HL-60 (cell line): ENCODE measurements at places on chromosomes 7 and 10.

GRCh38 chr7:30548845-30549244 lies 44.2 kb upstream of the GGCT start:
- peak; percentile 35 for DNase-seq

GRCh38 chr7:12771378-12771877 lies 84.0 kb downstream of the ARL4A start:
- DNase-seq = no peak

- no peak for DNase-seq
These were observed 326.3 kb downstream of the CCSER2 start for GRCh38 chr10:84654671-84655070.

DNA sequence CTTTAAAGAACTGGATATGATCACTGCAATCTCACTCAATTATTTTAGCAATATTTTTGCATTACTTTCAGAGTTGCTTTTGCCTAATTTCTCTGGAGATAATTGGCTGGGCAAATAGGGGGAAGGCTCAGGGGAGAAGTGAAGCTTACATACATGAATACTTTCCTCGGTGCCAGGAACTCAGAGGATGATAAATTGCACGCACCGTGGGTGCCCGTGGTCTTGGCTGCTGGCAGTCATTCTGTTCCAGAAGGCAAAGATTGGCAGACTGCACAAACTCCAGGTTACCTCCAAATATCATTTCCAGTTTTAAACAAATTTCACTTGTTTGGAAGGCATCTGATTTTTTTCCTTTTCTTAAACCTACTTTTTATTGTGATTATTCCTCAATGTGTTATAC lies 197.8 kb upstream of the TMEM72 start:
- no peak for DNase-seq

GRCh38 chr10:72321248-72322029 lies 33.3 kb downstream of the DNAJB12 start:
- no peak for DNase-seq

DNA sequence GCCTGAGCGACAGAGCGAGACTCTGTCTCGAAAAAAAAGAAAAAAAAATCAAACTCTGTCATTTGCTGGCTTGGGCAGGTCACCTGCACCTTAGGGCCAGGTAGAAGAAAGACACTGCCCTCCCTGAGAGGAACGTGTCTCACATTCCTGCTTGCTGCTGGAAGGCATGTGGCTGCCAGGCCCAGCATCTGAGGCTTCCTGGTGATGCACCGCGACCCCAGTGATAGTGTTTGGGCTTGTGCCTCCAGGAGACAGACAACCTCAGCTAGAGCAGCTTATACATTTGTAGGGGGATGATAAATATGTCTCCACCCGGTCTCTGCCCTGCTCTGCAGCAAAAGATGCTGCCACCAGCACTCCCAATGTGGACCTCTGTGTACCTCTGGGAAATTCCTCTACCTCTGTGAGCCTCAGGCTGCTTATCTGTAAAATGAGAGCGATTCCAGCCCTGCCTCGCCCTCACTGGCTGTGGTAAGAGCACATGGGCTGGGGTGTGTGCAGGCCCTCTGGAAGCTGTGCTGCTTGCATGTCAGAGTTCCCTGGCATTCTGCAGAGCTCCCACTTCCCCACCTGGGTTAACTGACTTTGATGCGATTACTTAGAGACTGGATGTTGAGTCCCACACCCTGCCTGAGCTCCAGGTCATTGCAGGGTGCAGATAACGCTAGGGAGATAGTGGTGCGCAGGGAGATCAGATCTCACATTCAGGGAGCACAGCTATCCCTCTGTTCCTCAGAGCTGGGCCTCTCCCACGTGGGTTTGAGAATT lies 19.9 kb downstream of the SLC29A3 start:
- DNase-seq = no peak

DNA sequence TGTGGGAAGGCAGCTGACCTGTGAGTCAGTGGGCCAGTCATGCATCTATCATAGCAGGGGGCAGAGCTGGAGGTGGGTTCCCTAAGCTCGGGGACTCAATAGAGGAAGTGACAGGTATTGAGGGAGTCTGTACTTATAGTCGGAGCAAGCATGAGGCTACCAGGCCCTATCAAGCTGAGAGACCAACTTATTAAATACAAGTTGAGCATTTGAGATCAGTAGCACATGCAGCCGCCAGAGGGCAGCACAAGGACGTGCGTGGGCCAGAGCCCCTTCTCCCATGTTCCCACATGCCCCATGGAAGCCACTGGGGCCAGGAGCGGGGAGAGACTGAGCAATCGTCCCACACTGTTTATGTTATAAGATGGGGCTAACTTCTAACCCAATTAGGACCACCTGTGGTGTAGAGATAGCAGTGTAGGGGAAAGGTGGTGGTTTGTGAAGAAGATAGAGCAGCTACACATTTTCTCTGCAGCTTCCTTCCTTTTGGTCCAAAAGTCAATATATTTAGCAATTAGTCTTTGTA lies 13.0 kb upstream of the STK31 start:
- peak; percentile 11 for DNase-seq

DNA sequence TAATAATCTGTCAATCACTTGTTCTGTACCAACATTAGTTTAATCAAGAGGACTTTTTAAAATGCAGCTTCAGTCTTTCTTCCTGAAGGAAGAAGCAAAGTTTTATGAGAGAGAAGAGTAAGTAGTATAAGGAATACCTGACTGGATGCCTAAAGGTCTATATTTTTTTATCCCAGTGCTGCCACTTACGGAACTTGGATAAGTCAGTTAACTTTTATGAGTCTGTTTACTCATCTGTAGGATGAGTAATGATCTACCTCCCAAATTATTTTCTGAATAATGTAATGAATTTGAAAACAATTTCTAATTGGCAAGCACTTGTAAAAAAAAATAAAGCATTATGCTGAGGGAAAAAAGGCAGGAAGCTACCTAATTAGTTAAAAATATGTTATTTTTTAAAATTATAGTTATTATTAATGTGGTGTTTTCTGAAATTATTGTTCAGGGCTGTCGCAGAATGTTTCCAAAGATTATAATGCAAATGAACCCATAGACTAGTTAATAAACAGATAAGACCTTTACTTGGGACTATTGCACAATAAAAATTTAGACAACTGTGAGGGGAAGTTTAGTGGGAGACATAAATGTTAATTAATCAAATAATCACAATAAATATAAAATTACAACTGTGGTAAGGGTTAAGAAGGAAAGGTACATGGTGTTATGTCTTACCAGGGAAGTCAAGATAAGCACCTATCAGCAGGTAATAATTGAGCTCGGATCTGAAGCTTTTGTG lies 24.6 kb downstream of the SLK start:
- no peak for DNase-seq
